ENCODE measurements at places on chromosomes 2 and 18.

- DNase-seq = peak; percentile 48
Measured at GRCh38 chr2:216139884-216140283, 30.7 kb downstream of the XRCC5 start.

DNA sequence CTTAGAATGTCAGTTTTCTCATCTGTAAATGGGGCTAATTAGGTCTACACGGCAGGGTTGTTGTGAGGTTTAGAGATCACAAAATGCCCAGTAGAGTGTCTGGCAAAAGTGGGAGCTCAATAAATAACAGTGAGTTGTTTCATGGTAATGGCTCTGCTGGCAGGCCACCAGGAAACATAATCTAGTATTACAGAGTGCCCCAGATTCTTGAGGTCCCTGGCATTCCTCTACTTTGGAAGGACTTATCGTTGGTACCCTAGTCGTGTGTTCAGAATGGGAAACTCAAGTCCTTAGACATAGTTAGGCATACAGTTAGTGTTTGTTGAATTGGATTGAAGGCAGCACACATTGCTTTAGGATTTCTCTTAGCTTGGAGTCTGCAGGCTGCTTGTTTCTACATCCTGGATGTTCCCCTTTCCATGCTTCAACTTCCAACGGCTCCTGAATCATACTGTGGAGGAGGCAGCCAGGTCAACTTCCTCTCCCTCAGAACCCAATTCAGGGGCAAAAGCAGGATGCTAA lies 161.5 kb upstream of the FOSL2 start:
- peak; percentile 56 for DNase-seq

DNA sequence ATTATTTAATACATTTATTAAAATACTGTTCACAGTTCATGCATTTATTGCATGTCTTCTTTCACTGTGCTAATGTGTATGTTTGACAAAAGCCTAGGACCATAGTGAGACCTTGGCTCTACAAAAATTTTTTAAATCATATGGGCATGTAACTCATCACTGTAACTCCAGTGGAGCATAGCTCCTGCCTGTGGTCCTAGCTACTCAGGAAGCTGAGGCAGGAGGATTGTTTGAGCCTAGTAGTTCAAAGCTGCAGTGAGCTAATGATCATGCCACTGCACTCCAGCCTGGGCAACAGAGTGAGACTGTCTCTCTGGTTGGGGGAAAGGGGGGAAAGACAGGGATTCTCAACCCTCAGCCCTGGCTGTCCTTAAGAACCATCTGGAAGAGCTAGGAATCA lies 137.8 kb downstream of the PRKCE start:
- no peak for DNase-seq

DNA sequence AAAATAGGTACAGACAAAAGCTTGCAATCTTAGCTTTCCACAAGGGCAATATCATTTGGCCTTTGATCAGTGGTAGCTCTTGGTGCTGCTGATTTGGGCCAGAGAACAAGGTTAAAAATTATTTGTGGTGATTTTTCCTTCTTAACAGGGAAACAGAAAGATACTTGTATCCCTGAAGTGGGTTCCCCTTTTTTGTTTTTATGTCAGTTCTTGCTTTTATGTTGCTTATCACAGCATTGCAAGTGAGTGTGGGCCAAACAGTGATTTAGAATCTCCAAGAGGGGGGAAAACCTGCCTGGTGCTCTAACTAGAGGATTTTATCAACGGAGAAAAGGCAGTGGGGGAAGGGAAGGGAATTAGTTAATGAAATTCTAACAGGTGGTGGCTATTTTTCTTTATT lies 197.6 kb upstream of the SP5 start:
- DNase-seq = no peak

- DNase-seq = peak; percentile 98
Measured at GRCh38 chr2:215528555-215528954, 92.7 kb upstream of the FN1 start.

DNA sequence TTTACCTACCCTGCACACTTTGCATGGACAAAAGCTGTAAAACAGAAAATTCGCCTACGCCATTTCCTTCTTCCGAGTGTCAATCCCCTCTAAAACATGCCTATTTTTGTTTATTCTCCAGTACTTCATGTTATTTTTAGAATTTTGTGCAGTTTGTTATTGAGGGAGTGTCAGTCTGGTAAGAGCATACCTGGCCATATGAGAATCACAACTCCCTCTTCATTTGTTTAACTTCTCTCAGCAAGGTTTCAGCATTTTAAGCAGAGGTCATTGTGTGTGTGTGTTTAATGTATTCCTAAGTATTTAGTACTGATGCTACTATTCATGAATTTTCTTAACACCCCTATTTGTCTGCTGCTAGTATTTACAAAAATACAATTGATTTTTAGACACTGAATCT lies 49.4 kb downstream of the SMAD2 start:
- DNase-seq = no peak

DNA sequence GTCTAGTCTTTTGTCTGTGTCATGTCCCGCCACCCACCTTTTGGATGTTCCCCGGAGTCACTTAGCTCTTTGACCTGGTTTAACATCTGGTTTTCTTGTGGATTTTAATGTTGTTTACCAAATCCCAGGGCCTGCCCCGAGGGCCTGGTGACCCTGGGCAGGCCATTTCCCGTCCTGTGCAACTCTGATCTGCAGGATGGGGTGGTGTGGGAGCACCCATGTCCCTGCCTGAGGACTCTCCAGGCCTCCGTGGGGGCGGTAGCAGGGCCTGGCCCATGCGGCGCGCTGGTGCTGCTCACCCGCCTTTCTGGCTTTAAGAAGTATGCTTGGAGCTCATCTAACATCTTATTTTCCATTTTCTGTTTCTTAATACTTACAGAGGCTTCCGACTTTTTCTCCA lies 10.7 kb downstream of the RAMP1 start:
- no peak for DNase-seq

DNA sequence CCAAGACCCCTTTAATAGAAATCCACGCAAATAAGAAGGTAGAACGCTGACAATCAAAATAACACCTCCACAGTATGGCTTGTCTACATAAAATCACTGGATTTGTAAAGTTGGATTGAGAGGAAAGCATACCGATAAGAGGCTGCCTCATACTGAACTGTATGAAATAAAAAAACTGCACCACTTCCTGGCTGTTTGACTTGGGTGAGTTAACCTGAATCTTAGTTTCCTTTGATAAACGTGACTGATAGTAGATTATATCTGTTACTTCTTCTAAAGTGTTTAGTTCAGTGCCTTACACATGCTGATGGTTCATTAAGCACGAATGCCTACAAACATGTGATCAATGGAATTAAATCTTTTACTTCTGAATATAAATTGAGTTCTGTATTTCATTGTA lies 140.4 kb upstream of the RNF152 start:
- no peak for DNase-seq

Data from ELR (cell line).